ACHN (cell line): ENCODE measurements at places on chromosomes 5 and 9.

GRCh38 chr5:123285122-123286023, 137.8 kb downstream of the CEP120 start:
- no peak for DNase-seq

- DNase-seq = no peak
These were observed 198.1 kb downstream of the EFNA5 start for GRCh38 chr5:107472620-107473064.

DNA sequence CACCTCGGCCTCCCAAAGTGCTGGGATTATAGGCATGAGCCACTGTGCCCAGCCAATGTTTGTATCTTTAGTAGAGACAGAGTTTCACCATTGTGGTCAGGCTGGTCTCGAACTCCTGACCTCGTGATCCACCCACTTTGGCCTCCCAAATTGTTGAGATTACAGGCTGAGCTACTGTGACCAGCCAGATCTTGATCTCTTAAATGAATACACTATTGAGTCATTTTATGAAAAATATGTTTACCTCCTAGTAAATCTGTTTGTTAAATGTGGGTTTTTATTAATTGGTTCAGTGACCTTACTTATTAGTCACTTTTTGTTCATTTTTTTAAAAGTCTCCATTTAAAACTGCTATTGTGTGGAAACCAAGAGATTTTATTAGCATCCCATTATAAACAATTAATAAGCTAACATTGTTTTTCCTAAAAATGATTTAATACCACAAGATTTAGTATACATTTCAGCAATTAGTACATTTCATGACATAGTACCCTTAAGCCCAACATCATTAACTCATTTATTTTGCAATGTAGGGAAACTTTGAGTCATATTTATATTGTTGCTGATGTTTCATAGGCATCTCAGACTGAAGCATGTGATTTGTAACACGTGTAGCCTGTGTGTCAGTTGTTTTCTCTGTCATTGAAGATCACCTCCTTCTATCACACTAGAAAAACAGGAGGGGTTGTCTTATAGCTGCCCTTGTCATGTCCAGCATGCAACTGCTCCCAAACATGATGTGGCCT, 261.2 kb downstream of the TAF11L14 start:
- no peak for DNase-seq

GRCh38 chr5:175599210-175599609, 58.7 kb upstream of the HRH2 start:
- no peak for DNase-seq

- peak; percentile 25 for DNase-seq
These were observed 1.3 kb upstream of the SH3PXD2B start for GRCh38 chr5:172455511-172456061.

- DNase-seq = no peak
These were observed 362.4 kb upstream of the ACTBL2 start for GRCh38 chr5:57845025-57845424.

- no peak for DNase-seq
These were observed 1.6 kb downstream of the DMRT2 start for GRCh38 chr9:1051584-1052275.

GRCh38 chr9:111728617-111729366, 65.9 kb downstream of the SHOC1 start:
- peak; percentile 71 for DNase-seq

DNA sequence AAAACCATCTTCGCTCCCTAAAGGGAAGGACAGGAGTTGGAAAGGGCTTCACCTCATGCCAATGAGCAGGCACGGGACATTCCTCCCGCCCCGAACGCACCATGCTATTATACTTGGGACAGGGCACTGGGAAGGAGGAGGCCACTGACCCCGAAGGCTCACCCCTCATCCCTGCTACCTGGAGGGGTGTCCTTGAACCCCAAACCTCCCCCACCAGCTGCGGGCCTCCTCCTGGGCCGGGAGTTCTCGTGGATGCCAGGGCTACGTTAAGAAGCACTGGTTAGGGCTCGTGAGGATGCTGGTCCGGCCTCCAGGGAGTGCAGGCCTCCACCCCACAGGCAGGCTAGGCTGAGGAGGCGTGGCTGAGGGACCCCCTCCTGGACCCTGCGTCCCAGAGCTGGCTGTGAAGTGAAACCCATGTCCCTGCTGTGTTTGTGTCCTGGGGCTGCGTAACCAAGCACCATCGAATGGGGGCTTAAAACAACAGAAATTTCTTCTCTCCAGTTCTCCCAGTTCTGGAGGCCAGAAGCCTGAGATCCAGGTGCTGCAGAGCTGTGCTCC, 111.0 kb upstream of the SARDH start:
- no peak for DNase-seq

GRCh38 chr9:2570615-2571479, 50.7 kb upstream of the VLDLR start:
- peak; percentile 70 for DNase-seq

DNA sequence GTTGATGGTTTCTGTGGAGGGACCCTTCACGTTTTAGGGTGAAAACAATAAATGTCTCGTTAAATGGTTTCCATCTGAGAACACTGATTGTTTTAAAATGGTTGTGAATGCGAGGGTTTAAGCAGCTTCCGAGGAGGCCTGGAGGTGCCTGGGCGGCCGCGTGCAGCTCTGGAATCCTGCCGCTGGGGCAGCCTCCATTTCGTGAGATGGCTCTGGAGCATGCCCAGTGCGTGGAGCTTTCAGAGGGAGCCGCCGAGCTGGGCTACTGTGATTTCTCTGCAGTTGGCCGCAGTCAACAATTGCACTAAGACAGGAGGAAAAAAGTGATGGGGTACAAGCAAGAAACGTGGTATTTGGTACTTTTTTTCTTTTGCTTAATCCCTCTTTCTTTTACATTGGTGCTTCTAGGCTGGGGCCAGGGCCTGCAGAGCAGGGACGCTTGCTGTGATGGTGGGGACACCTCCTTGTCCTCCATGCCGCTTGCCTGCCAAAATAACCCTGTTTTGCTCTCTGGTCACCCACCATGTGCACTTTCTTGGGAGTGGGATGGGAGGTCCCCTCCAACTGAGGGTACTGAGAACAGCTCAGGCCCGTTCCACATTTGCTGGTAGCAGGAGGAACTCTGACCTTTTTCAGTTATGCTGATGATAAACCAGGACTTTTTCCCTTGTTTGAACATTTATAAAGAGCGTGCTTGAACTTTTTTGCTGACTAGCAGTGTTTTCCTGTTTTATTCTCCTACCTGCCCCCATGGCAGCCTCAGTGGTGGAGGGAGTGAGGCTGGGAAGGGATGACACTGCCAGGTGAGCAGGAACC, 47.1 kb downstream of the EHMT1 start:
- no peak for DNase-seq

DNA sequence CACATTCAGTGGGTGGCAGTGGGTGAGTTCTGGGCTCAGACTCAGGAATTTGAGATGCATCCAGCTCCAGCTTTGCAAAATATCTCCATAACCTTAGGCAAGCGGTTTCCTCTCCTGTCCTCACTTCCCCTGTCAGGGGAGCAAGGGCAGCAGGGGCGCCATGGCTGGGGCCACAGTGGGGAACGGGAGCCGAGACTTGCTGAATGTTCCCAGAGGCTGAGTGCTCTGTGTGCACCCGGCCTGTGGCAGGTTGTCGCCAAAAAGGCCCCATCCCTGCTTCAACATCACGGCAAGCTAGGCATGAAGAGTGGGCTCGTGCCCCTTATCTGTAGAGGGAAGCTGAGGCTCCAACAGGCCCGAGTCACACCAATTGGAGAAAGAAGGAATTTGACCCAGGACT, 268.8 kb downstream of the NSG2 start:
- DNase-seq = no peak

- DNase-seq = no peak
These were observed 1.3 kb downstream of the GNG10 start for GRCh38 chr9:111662576-111663300.

DNA sequence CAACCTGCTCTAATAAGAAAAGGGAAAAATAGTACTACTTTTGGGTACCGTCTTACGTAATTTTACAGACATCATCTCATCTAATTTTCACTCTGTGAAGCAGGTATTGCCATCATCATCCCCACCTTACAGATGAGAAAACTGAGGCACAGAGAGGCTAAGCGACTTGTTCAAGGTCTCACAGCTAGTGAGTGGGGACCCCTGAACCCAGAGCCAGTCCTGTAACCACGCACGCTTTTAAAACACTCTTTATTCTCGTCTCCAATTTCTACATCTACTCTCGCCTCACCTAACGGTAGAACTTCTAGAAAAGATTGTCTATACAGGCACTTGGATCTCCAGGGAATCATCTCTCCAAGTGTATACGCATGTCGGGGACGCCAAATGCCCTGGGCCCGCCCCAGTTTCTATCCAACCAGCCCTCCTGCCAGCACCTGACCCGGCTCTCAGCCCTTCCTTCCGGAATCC, 1.5 kb upstream of the TRAF1 start:
- DNase-seq = peak; percentile 50

DNA sequence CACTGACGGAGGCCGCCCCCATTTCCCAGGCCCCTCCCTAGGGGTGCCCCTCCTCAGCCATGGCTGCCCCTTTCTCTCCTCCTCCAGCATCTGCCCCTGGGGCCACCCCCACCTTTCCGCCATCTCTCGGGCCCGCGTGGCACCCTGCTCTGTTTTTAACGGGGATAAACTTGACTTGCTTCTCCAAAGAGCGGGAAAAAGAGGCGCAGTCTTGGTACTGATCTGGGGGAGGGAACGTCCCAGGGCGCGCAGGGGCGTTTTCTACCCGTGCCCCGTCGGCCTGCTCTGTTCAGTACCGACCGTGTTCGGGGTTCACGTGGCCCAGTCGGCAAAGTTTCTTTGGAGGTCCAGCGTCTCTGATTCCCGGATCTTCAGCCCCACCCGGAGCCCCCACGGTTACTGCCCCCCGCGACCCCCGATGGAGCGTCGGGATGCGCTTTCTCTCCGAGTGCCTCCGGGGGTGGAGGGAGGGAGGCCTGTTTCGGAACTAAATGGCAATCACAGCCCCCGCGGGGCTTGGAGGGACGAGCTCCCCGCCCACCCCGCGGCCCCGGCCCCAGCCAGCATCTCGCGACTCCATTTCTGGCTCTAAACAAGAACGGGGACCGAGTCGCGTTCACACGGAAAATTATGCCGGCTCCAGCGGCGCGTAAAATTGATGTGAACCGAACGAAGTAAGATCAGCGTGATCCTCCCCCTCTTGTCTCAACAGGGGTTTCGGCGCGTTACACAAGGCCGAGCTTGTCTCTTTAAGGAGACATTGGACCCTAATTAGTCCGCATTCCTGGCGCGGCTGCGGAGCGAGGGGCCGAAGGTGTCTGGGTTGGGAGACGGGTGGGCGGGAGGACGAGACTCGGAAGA, 1.1 kb upstream of the TLE4 start:
- DNase-seq = peak; percentile 37
